Vagina (tissue), 2 donors: ENCODE measurements at places on chromosomes 1 and 21.

- no peak for DNase-seq
Measured at GRCh38 chr21:45765375-45765774, 121.8 kb downstream of the PCBP3 start.

- DNase-seq: no peak
Measured at GRCh38 chr1:57232500-57232899, 191.4 kb downstream of the DAB1 start.

DNA sequence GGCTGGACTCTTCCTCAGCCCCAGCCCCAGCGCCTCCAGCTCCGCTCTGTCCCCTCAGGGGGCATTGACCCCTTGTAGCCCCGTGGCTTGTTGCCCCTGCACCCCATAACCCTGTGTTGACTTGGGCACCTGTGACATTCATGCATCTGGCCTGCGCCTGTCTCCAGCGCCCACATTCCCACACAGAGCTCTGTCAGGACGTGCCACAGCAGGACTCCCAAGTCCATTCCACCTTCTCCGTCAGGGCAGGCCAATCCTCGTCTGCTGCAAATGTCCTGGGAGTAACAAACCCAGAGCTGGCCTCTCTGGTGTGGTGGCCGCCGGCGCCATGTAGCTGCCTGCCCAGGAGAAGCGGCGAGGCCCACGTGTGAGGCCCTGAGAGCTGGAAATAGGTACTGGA, 60.6 kb downstream of the AGPAT3 start:
- no peak for DNase-seq

- DNase-seq: peak; percentile 19
Measured at GRCh38 chr21:33937931-33938339, 22.3 kb upstream of the ATP5PO start.
